ENCODE measurements at places on chromosomes 4 and X.

DNA sequence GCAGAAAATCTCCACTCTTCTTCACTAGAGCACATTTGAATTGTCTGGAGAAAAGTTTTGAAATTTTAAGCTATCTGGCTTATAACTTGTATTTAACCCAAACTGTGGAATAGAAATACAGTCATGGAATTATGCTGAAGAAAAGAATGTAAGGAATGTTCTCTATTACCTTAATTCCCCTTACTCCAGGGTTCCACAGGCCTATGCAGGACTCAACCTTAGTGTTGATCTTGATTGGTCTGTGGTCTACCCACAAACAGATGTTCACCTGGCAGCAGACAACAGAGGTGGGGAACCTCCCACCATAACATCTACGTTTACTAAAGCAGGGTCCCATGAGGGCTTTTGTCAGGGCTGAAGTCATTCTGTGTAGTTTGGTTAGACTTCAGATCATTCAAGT, 189.3 kb upstream of the GPRIN3 start:
- no peak for DNase-seq

- no peak for DNase-seq
Observed at GRCh38 chrX:72381439-72382201, 75.9 kb upstream of the CITED1 start.

- no peak for DNase-seq
Observed at GRCh38 chrX:28910487-28910886, 323.2 kb downstream of the IL1RAPL1 start.

DNA sequence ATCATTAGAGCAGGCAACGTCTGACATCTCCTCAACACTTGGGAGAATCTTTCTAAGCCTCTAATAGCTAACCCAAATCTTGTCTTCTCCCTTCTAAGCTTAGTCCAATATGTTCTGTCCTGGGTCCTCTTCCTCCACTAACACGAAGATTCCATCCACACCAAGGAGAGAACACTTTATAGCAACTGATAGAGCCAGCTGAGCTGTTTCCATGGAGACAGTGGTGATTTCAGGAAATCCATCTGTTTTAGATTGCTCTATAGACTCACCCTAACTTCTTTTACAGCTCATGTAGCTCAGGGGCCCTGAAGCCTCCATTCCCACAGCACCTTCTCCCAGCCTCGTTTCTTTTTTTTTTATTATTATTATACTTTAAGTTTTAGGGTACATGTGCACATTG, 37.4 kb downstream of the SCD5 start:
- no peak for DNase-seq

GRCh38 chr4:111494971-111495370, 650.3 kb upstream of the FAM241A start:
- DNase-seq = no peak

GRCh38 chr4:172007889-172008288, 194.7 kb downstream of the GALNTL6 start:
- DNase-seq = no peak

DNA sequence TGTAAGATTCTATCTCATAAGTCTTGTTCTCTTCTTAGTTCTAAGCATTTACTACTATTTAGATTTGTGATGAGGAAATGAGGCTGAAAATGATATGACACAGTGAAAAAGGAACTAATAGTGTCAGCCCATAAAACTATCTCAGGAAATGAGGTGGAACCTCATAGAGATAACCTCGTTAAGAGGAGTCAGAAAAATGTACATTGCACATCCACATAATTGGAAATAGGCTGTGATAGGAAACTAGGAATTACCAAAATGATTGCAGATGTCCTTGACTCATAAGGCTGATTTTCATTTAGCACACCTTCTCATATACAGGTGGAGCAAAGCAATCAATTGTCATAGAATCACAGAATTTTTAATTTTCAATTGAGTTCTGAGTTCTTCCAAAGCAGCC, 26.8 kb downstream of the ANXA10 start:
- DNase-seq = no peak

GRCh38 chr4:186840222-186840701, 116.6 kb upstream of the FAT1 start:
- no peak for DNase-seq

- no peak for DNase-seq
Observed at GRCh38 chrX:20361890-20362262, 95.2 kb upstream of the RPS6KA3 start.

- no peak for DNase-seq
Observed at GRCh38 chr4:99723612-99724011, 66.0 kb upstream of the C4orf54 start.
